ENCODE measurements at places on chromosomes 2 and 18.

GRCh38 chr2:7190587-7191324 lies 273.5 kb downstream of the RNF144A start:
- DNase-seq = no peak

DNA sequence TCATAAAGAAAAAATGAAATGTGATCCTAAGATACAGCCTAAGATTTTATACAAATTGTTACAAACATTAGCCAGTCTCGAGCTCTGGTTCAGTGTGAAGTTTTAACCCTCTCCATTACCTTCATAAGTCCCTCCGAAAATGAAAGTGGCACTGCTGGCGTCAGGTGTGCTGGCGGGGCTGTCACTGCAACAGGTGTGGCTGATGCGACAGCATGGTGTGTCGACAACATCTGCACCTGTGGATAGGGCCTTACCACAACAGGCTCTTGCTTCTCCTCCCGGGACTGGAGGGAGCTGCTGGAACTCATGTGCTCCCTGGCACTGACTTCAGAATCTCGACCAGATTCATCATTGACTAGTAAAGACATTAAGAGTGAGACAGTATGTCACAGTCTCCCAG lies 10.3 kb downstream of the SAP130 start:
- no peak for DNase-seq

DNA sequence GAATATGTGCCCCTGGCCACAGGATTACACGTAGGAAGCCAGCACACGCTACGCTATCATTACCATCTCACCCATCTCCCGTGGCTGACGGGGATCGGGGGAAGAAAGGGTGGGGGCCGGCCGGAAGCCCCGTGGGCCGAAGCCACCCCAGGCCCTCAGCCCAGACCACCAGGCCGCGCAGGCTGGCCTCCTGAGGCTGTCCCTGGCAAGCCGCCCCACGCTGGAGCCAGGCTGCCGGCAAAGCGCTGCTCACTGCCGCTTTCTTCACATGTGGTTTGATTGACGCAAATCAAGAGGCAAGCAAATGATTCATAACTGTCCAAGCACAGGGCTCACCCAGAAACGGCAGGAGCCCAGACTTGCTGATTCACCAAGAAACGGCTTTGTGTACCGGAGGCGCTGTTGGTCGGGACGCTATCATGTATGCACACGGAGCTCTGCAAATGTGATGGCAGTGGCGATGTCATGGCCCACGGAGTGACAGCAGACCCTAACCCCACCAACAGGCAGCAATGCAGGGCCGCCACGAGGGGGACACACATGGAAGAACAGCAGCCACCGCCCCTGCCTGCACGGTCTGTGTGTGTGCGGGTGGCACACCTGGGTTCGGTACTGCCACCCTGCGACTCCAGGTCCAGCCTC lies 125.7 kb downstream of the HDAC4 start:
- DNase-seq = peak; percentile 28

DNA sequence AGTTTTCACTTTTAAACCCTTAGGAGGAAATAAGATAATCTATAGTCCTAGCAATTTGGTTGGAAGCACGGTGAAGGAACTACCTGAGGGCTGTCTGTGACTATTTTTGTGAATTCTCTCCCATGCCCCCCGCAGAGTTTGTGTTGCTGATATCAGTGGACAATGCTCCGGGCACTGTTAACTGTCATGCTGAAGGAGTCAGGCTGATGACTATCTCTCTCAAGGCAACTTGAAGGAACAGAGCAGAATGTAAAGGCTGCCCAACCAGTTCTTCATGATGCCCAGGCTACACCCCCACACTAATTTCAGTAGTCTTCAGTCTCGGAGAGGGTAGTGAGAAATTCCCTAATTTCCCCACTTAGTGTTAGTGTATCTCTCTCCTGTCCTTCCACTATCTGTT lies 21.6 kb upstream of the RAB6C start:
- DNase-seq = no peak

DNA sequence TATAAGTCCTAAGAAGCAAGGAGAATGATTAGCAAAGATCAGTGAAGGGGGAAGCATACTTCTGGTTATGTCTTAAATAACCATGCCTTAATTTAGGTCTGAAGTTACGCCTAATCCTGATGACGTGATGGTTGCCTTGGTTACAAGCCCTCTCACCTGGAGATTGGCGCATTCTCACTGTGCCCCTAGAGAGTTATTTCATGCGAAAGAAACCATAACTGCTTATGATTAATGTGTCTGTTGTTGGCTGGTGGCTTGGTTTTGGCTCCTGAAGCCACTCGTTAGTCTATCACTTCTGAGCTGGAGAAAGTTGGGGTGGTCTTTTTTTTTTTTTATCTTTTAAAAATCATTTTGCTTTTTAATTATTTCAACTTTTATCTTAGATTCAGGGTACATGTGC lies 47.0 kb downstream of the TNFRSF11A start:
- DNase-seq = no peak

All from hematopoietic multipotent progenitor cell (in vitro differentiated cells).